Stimulated activated CD8-positive, alpha-beta memory T cell treated with anti-CD3 and anti-CD28 coated beads, Interleukin-4, amount 100 ng/mL, for 1 hour (primary cell): ENCODE measurements at places on chromosomes 2 and 18.

- DNase-seq: no peak
These were observed 142.1 kb downstream of the CDCA7 start for GRCh38 chr2:173496746-173497145.

GRCh38 chr2:73970850-73971471, 13.7 kb upstream of the TET3 start:
- no peak for DNase-seq

GRCh38 chr2:196233021-196233804, 61.8 kb upstream of the STK17B start:
- no peak for DNase-seq

DNA sequence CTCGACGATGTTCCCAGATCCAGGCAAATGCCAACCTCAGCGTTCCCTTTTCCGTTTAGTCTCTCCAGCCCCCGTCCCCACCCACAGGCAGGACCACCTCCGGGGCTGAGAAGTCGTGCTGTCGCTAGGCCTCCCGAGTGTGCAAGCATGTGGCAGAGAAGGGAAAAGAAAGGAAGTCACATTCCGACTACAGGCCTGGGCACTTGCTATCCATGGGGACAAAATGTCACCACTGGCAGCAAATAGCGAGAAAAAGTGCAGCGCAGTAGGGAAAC, 420 bp downstream of the PIGN start:
- DNase-seq: no peak

DNA sequence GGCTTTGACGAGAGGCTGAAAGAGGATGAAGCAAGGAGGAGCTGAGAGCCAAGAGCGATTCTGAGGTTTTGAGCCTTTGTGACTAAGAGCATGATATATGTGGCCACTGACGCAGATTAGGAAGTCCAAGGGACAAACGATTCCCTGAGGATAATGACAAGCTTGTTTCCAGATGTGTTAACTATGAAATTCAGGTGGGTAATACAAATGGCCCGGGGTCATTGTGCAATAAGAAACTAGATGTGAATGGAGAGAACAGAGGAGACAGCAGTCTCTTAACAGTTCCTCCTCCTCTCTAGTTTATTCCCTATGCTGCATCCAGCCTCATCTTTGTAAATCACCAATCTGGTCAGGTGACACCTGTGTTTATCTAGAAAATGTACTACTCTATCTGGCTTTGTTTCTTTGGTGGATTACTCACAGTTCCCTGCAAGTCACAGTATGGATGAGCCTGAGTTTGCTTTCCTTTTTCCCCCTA, 84.2 kb downstream of the SOCS6 start:
- DNase-seq: no peak

DNA sequence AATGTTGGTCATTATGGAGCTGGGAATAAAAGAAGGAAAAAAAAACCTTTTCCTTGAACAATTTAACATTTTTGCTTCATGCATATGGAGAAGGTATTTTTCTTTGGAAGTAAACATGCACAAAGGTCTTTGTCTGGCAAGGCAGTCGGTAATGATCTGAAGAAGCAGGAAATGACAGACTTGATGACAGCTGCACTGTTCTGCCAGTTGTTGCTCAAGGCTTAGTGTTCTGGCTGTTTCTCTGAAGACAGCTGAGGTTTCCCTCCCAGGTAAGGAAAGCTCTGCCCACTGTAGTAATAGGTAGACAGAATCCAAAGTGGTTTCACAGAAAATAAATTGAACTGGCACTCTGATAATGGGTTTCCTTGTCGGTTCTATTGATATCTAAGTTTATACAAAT, 308.4 kb upstream of the GCFC2 start:
- no peak for DNase-seq

DNA sequence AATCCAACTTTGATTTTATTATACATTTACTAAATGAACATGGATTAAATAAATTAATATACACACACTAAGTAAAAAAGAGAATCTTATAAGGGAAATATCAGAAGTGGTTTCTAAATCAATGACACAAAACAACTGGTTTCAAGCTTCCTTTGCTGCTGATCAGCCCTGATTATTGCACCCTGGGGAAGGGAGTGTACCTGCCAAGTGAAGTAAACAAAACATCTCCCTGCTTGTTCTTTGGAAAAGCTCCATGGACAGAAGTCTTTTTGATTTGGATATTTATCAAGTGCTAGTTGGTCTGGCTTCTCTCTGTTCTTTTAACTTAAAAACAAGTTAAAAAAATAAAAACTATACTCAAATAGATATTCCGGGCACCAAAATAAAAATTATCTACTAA, 190.1 kb downstream of the PDE11A start:
- no peak for DNase-seq

GRCh38 chr2:50657735-50658134, 374.2 kb downstream of the NRXN1 start:
- no peak for DNase-seq

DNA sequence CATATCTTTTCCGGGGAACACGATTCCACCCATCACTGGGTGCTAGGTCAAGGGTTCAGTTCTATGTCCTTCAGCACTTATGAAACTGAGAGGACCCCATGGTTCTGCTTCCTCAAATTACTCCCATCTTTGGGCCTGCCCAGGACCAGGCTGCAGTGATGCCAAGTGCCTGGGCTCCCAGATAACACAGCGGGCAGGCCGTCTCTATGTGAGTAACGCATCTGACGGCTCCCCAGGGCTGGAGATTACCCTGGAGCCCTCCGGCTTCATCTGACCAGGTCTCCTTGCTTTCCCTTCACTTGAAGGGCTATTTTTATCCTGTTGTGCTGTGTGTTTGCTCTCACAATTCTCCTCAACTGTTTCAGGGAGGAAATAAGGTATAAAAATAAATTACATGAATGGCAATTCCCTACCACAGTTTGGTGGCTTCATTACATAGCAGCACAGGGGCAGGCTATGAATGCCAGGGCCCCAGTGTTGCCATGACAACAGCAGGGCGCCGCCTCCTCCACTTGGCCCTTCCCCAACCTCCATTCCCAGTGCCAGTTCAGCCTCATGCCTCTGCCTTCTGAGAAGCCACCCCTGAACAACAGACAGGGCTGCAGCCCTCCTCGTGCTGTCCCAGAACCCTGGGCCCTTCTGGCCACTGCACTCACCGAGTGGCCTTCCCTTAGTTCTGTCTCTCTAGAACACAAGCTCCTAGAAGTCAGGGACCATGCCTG, 25.4 kb upstream of the TMEM131 start:
- no peak for DNase-seq

DNA sequence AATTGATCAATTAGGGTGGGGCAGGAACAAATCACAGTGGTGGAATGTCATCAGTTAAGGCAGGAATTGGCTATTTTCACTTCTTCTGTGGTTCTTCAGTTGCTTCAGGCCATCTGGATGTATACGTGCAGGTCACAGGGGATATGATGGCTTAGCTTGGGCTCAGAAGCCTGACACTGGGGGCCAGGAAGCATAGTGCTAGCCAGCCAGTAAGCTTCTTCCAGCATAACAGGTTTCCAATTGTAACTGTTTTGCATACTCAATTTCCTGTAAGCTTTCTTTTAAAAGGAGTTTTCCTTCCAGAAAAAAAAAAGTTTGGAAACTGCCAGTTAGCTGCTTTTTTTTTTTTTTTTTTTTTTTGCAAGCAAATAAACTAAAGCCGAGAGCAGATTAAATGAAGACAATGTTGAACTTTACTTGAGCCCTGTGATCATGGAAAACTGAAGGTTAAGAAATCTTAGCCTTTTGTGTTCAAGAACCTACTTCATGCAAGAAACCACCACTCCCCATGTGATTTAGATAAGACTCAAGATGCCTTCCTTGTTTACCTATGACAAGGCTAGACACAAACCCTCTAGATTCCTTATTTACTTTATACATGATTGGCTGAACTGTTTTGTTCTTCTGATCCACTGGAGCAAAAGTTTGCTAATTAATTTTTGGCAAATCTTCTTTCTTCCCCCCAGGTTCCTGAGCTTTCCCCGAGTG, 126.9 kb upstream of the LINC00305 start:
- DNase-seq: no peak

DNA sequence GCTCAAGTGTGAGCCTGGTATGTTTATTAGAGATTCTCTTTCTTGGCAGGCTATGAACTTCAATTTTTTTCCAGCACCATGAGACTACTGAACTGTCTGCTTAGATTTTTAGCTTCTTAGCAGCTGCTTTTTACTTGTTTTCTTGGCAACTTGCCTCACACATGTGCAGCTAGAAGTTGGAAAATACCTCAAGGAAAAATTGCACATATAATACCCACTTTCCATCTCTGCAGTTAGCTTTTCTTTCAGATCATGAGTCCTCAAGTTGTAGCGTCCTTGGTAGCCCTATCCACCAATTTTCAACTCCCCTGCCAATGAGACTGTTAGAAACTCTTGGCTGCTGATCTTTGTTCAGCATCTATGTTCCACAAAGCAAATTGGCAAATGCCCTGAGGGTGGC, 302.1 kb downstream of the HRH4 start:
- DNase-seq: no peak

DNA sequence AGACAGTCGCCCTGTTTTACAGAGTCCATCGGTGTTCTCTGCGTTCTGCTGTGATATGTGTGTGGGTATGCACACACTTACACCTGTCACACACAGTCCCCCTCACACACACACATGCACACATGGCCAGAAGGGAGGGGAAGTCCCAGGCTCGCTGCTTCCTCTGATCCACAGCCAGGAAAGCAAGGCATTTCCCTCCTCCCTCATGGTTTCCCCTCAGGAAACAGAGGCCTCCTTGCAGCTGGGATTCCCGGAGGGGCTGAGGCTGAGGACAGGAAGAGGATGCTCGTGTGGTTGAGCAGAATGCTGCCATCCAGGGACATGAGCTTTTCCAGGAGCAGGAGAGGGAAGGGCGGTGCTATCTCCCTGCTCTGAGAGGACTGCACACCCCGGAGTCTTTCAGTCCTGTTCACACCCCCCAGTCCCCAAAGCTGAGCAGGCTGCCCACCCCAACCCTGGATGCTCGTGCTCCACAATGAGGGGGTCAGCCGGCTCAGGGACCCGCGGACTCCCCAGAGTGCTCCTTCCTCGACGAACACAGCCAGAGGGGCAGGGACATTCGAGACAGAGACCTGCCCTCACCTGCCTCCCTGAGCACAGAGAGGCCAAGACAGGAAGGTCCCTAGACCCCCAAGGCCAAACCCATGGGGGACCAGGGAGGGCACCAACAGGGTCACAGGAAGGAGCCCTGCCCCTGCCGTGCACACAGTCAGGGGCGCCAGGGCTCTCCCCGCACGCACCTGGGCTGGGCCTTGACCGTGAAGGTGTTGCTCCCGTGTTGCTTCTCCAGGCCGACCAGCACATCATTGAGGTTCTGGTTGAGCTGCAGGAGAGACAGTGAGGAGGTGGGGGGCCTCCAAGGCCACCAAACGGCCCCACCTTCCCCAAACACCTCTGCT, 45.3 kb downstream of the BIN1 start:
- DNase-seq: no peak

DNA sequence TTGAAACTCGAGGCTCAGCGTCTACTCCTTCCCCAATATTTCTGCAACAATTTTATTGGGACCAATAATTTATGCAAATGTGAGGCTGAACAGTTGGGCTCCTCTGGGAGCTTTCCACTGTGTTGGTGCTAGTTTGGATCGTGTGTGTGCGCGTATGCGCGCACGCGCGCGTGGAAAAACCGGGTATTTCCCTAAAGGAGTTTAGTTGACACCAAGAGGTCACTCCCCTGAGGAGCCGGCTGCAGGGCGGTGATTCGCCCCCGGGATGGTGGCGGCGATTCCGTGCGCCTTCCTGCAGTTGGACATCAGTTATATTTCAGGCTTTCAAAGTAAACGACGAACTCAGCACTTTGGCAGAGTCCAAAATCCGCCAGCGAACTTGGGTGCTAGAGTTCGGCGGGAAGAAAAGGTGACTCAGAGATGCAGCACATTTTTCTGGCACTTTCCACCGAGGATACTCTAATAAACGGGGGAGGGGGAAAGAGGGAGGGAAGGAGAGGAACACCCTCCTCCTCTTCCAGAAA, 186.5 kb upstream of the FANCL start:
- no peak for DNase-seq

- DNase-seq: no peak
These were observed 146.3 kb upstream of the RIOK3 start for GRCh38 chr18:23306822-23307221.
